ENCODE measurements at places on chromosomes 5 and 9.

DNA sequence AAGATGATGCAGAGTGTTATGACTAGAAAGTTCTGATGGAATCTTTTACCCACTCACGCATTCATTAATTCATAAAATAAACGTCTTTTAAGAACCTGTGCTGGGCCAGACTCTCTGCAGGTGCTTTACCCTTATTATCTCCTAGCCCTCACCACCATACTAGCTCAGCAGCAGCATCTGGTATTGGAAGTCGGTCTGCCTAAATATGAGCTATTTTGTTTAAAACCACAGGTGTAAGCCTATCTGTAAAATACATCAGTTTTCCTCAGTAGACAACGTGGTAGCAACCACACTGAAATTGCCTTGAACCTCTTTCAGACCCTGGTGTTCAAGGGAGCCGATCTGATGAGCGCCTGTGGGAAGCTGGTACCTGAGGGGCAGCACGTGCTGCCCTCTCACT is 69.4 kb downstream of the PPIC start:
- DNase-seq, result no peak

- no peak for DNase-seq
These were observed 622.3 kb upstream of the PTPRD start for GRCh38 chr9:11235061-11235460.

GRCh38 chr9:104775976-104776375 is 12.0 kb downstream of the NIPSNAP3B start:
- no peak for DNase-seq

DNA sequence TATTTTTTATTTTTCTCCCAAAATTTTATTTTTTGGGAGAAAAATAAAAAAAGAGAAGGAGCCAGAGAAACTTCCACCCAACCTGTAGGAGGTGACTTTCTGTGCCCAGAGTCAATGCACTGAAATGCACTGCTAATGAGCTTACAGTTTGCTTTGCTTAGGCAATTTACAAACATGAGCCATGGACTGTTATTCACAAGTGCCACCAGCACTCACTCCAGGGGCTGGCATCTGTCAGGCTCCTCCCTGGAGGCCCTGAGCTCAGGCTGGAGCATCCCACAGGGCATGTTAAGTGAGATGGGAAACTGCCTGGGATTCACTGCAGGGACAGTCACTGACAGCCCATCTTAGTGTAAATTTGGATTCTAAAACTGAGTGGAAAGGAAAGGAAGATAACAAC is 74.9 kb downstream of the FANCC start:
- DNase-seq, result no peak

DNA sequence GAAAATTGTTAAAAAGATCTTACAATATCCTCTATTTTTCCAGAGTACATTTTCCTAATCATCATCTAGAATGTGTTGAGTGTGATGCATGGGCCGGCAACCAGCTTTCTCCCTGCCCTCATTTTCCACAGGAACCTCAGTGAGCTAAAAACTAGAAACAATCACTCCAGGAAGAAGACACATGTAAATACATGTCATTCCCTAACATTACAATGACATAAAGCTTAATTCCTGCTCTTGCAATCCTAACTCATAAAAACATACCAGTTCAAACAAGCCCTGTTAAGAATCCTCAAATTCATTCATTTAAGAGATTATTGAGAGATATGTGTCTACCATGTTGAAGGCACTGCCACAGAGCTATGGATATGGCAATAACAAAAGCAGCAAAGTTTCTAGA is 18.5 kb upstream of the ZNF622 start:
- DNase-seq, result no peak

DNA sequence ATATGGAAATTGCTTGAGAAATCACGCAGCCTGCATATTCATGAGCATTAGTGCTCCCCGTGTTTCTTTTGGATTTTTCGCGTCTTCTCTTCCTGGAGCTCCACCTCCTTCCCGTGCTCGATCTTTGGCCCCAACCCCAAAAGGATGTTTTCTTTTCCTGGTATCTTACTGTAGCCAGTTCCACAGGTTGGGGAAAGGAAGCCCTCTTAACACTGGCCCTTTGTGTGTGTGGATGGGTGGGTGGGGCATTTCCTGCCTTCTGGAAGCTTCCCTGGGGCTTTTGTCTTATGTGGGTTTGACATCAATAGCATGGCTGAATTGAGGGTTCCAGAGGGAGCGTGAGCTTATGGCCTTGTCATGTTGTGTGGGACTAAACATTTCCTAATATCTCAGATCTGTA is 21.9 kb downstream of the STXBP1 start:
- peak; percentile 17 for DNase-seq

- DNase-seq, result no peak
These were observed 64.7 kb downstream of the BARX1 start for GRCh38 chr9:93890436-93890935.

DNA sequence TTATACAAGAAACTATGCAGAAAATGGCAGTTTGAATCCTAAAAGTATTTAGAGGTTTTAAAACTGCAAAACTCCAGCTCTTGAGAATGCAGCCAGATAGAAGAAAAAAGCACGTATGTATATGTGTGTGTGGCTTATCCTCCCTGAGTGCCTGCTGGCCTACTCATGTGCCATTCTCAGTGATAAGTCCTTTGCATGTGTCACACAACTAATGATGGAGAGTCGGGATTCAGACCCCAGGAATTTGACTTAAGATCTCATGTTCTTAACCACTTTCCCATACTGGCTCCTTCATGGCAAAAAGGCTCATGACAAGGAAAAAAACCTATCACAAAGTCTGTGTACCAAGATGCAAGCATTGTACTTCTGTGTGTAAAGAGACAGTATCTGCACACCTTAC is 26.6 kb downstream of the SMARCA2 start:
- DNase-seq, result no peak

DNA sequence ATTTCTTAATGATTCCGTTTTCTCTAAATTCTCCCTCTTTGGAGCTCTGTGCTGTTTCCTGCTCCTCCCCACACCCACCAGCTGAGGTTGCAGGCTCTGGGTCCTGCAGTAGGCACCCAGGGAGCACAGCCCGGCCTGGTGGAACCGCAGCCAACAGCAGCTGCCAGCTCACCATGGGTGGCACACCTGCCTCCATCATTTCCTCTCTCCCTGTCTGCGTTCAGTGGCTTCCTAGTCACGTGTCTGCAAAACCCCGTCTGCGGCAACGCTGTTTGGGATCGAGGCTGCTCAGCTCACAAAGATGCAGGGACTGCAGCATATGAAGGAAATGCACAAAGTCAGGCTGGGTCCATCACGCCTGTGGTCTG is 367.8 kb downstream of the IRX2 start:
- no peak for DNase-seq

DNA sequence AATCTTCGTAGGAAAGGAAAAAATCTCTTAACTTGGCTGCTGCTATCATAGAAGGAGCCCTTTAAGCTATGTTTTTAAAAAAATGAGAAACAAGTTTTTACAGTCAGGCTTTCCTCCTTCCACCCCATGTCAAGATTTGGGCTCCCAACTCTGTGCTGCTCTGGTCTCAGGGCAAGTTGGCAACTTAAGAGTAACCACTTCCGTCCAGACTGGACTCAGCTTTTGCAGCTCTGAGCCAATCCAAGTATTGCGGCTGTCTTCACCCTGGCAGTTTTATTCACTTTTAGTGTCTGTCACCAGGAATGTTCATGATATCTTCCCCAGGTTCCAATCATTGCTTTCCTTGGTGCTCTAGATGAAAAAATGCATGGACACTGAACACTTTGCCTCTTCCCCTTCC is 115.9 kb upstream of the GAS1 start:
- peak; percentile 46 for DNase-seq

GRCh38 chr5:126640866-126641265 is 40.1 kb downstream of the PHAX start:
- no peak for DNase-seq

- DNase-seq, result no peak
These were observed 113.4 kb upstream of the CCNH start for GRCh38 chr5:87526131-87526530.

DNA sequence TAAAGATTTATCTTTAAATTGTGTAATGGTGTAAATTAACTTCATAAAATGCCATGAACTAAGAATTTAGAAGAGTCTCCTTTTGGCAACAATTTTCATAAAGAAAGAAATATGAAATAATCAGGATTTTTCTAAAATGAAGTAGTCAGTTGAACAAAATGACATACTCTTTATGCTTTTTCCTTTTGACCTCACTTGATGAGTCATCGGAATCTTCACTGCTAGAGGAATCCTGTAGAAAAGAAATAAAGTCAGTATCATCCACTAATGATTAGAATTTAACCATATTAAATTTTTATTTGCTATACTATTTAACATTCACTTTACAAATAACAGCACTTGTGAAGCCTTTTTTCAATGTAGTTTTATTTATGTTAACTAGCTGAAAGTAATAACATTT is 26.1 kb downstream of the CHD1 start:
- peak; percentile 50 for DNase-seq

DNA sequence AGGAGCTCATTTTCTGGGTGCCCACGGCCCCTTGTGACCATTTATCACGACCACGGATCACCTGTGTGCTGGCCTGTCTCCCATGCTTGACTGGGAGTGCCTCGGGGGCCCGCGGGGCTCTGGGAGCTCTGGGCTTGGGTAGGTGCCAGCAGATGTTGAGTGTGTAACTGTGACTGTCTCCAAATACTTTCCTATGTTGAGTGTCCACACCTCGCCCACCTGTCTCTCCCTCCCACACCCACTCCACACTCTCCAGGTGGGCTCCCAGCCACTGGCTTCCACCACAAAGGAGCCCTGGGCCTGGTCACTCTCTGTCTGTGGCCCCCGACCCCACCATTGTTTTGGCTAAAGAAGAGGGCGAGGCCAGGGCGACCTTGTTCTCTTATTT is 196.4 kb downstream of the CDK5RAP2 start:
- DNase-seq, result no peak

DNA sequence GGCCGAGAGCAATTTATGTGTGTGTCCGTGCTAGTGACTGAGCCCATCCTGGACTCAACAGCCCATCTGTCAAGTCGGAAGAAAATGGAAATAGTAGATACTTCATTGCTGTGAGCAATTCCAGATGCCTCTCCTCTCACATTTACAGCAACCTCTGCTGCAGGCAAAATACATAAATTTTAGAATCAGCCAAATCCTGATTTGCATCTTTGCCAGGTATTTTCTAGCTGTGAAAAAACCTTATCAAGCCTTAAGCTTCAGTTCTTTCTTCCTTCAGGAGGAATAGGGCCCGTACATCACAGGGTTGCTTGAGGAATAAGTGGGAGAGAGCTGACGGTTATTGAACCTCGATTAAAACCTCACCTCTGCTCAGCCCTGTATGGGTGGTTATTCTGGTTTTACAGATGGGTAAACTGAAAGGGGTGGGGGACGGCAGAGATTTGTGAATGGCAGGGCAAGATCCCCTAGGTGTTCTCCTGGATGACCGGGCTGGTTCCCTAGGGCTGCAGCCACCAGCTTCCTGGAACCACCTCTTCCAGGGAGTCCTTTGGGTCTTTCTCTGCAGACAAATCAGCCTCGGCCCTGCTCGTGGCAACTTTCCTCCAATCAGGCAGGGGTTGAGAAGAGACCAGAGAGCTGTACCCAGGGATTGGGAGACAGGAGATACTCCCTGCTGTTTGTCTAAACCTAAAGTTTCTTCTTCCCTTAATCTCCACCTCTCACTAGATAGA is 5.3 kb upstream of the MSX2 start:
- DNase-seq, result no peak

GRCh38 chr5:68240202-68240601 is 24.6 kb downstream of the PIK3R1 start:
- no peak for DNase-seq

DNA sequence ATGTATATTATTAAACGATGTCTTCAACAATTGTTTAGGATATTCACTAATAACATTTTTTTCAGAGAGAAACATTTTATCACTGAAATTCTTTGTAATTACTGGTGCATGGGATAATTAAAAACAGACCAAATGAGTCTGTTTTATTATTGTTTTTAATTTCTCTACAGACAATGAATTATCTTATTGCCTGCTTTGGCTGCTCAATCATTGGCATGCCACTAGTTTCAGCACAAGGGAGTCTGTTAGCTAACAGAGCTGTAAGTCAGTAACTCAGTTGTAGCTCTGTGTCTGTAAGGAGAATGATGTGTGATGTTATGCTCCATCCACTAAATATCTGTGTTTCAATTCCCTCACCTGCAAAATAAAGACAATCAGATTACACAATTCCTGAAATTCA is 443.9 kb downstream of the PRR16 start:
- DNase-seq, result no peak

DNA sequence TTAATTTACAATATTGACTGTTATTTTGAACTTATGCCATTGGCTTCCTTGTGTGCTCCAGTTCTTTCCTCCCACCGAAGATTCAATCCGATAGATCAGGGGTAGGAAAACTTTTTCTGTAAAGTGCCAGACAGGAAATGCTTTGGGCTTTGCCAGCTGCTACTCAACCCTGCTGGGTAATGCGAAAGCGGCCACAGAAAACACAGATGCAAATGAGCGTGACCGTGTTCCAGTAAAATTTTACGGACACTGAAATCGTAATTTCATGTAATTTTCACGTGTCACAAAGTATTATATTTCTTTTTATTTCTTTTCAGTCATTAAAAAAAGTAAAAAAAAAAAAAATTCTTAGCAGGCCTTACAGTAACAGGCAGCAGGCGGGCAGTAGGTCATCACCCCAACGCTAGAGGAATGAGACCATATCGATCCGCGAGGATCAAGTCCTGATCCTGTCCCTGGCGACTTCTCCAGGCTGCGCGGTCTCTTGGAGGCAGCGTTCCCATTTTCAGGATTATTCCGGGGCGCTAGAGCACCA is 599 bp downstream of the NMRK1 start:
- DNase-seq, result peak; percentile 63

DNA sequence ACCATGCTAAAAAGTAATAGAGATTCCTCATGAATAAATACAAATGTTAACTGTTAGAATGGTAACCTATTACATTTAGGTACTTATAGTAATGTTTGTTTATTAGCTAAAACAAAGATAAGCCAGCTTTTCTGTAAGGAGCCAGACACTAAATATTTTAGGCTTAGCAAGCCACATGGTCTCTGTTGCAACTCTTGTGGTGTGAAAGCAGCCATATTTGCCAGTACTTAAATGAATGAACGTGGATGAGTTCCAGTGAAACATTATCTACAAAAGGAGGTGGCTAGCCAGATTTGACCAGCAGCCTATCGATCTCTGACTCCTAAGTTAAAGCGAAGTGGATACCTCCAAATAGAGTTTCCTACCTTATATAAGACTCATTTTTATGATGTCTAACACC is 331.6 kb downstream of the CDH12 start:
- DNase-seq, result peak; percentile 9

- DNase-seq, result no peak
These were observed 1.9 kb downstream of the DAPK1 start for GRCh38 chr9:87499424-87500017.

DNA sequence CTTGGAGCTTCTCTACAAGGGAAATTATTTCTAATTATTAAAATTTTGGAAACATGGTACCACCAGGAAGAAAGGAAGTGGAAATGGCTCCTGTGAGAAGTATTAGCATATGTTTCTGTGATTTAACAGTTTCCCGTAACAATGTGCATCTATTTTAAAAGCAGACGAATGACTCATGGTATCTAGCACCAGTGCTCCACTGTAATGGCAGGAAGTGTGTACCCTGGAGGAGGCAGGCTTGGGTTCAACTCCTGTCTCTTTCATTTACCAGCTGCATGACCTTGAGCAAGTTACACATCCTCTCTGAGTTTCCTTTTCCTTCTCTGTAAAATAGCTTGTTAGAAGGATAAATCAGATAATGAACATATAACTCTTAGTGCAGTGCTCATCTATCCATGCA is 41.0 kb upstream of the ANGPTL2 start:
- peak; percentile 88 for DNase-seq

- peak; percentile 55 for DNase-seq
These were observed 292.5 kb downstream of the PARP8 start for GRCh38 chr5:50958852-50959457.
